Lower leg skin (tissue), 4 donors: ENCODE measurements at places on chromosomes 4 and X.

DNA sequence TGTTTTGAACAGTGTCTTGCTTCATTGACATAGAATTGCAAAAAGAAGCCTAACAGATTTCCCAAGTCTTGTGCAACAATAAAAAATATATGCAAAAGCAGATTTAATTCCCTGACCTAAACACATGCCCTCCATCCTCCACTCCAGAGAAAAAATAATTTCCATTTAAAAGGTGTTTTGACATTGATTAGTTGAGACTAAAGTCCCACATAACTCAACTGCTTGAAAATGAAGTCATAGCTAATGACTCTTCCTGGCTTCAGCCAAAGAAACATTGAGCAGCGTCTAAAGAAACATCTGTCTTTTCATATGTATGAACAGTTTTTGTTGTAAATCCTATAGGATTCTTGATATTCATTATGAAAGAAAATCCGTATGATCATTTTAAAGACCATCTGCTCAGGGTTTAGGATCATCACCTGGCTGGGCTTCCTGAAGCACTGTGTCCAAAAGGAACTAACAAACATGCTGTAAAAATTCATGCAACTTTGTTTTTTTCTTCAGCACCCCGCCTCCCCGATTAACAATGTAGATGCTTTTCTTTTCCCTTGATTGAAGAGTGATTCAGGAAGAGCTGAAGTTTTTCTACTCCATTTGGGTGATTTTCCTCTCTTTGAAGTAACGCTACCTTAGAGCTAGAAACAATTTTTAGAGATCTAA is 273.4 kb downstream of the HS3ST1 start:
- DNase-seq = no peak

DNA sequence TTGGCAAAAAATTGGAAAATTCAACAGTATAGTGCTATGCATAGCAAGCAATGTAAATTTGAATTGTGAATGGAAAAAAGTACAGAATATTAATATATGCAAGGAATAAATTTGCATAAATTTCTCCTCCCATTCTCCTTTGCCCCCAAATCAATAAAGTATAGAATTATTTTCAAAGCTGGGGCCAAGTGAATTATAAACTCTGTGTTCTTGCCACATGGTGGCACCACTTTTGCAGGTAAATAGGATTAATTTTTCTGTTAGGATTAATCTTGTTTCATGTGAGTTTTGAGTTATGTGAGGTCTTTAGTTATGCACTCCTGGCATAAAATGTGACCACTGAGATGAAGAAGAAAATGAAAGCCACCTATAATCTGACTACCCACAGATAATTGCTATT is 19.9 kb downstream of the COPS4 start:
- DNase-seq = no peak

DNA sequence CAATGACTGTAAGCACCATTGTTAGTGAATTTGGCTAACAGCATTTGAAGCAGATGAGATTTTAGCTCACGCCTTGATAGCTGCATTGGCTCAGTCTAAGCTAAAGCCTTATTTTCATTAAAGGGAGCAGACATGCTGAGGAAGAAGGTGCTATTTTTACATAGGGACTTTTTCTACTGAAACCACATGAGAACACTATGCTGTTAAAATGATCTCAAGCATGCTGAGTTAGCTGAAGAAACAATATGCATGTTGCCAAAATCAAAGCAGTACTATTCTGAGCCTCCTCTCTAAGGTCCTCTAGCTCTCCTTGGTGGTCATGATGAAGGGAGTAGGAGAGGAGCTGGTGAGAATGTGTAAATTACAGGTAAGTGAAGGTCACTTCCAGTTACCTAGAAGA is 134.4 kb upstream of the JADE1 start:
- DNase-seq = no peak

DNA sequence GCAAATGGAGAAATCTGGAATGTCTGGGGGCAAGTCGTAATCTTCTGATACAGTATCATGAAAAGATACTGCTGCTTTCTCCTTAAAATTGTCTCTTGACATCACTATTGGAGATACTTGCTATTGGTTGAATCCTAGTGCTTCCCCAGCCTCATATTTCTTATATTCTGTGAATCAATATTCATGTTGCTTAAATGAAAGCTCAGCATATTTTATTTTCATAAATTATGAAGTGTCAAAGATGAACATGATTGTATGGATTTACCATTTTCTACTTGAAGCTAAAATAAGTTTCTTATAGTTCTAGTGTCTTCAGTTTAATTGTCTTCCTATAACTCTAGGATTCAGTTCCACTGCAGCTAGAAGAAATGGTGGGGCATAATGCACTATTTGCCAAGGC is 29.6 kb upstream of the MBNL3 start:
- no peak for DNase-seq

DNA sequence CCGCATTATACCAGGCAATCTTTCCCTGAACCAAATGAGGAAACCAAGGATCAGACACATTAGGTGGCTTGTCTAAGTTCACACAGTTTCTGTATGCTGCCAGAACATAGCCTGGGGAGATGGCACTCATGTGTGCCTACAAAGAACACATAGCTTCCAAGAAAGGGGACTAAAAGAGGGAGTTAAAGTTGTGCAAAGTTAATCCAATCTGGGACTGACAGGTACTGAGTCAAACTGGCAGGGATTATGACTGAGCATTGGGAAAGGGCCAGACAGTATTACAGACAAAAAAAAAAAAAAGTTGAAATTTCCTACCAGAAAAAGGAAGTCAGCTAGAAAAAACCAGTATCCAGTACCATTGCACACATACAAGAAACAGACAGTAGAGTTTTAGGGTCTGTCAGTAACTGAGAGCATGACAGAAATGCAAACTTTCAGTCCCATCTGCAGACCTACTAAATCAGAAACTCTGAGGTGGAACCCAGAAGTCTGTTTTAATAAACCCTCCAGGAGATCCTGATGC is 37.2 kb downstream of the ADAMTS3 start:
- DNase-seq = no peak

- DNase-seq = no peak
These were observed 695 bp downstream of the MTM1 start for GRCh38 chrX:150569155-150569477.

DNA sequence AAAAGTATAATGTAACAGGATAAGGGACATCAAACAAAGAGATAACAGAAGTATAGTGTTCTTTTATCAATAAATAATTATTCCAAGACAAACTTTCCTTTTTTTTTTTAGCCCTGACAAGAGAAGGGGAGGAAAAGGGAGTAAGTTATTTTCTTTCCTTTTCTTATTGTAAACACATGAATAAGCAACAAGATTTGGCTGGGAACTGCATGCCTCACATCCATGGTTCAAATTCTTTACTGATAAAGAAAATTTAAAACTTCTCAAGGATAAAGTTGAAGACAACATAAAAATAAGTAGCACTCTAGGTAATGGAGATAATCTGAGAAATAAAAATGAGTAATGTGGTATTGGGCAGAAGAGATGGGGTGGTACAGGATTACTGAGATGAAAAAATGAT is 71.6 kb downstream of the NEK1 start:
- DNase-seq = no peak

DNA sequence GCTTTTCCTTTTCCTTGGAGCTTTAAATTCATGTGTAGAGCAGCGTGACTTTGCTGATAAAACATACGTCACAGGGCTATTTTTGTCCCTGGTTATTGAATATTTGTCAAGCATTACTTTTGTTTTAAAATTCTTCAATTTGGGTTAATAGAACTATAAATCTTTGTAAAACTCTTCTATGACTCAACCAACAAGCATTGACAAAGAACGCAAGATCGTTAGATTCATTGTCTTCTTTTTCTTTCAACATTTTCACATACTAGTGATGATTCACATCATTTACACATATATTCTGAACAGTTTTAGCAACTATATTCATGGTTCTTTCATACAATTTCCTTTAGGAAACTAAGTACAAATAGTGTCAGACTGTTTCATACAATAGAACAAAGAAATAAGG is 72.0 kb upstream of the GPM6A start:
- DNase-seq = no peak

DNA sequence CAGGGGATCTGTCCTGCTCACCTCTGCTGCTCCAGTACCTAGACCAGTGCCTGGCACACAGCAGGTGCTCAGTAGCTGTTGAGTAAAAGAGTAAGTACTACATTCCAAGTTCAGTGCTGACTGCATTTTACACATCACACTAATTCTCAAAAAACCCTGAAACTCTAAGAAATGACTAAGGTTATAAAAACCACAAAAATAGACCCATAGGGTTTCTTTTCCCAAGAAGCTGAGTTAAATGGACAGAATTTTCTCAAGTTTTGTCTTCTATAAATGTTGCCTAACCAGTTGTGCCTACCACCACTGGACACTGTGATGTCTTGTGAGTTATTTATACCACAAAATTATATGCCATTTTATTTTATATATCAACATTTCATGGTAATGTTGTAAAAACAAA is 78.9 kb upstream of the RXFP1 start:
- DNase-seq = no peak

DNA sequence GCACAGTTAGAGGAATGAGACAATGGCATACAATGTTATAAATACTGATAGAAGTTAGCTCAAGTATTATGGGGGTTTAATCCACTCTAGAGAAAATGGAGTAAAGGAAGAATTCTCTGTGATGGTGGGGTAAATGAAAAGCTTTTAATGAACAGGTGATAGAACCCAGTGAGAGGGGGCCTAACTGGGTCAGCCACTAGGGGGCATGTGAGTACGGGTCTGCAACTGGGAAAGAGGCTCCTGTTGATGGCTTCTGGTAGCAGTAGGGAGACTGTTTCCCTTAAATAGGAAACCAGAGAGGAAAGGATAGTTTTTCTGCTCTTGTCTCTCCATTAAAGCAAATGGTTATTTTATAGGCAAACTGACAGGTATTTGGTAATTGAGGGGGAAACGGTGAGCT is 132.8 kb upstream of the GPR101 start:
- DNase-seq = no peak

DNA sequence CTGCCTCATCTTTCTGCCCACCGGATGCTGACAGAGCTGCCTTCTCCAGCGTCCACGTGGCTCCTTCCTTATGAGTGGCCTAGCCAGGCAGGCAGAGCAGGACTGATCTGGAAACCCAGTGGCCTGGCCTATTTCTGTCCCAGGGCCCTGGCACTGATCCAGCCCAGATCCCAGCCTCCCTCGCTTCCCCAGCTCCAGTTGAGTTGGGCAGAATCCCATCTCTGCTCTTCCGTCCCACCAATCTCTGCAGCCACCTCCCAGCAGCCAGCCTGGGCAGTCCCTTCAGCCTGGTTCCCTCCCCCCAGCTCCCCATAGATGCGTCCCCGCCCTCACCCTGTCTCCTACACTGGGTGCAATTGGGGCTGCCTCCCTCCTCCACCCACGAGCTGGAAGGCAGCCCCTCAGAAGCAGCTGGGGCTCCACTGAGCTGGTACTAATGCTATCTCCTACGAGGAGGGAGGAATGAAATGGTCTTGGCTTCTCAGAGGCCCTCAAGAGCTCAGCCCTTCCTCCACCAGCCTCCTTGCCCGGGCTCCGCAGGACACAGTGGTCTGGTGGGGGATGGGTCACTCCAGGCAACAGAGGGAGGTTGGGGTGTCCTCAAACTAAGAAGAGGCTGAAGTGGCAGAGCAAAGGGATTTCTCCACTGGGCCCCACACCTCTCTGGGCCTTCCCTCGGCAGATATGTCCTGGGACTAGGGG is 94.2 kb downstream of the PJA1 start:
- no peak for DNase-seq
